SHP77 treated with DMSO at 0.1 percent for 48 hours (cell line): ENCODE measurements at places on chromosomes 5 and 9.

DNA sequence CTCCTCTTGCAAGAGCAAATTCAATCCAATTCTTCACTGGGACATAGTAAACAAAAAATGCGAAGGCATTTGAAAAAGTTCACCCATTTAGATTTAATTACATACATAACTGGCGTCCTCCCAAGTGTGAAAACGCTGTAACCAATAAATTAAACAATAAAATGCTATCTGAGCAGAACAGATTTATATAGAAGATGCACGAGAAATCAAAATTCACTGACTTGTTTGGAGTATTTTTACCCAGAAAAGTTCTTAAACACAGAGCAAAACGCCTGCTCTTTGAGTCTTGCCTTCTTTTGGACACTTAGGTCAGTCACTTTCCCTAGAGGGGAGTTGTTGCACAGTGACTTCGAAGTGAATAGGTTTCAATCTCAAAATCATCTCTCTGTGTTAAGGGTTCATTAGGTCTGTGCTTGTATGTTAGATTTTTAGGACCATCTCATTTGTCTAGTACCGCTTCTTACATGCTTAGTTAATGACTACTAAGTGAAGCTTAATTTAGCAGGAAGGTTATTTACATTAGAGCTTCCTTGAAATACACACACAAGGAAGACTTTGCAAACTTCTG lies 1.9 kb downstream of the ALDH1A1 start:
- DNase-seq, result no peak

- no peak for DNase-seq
These were observed 32.2 kb upstream of the PAM start for GRCh38 chr5:102722931-102723330.

DNA sequence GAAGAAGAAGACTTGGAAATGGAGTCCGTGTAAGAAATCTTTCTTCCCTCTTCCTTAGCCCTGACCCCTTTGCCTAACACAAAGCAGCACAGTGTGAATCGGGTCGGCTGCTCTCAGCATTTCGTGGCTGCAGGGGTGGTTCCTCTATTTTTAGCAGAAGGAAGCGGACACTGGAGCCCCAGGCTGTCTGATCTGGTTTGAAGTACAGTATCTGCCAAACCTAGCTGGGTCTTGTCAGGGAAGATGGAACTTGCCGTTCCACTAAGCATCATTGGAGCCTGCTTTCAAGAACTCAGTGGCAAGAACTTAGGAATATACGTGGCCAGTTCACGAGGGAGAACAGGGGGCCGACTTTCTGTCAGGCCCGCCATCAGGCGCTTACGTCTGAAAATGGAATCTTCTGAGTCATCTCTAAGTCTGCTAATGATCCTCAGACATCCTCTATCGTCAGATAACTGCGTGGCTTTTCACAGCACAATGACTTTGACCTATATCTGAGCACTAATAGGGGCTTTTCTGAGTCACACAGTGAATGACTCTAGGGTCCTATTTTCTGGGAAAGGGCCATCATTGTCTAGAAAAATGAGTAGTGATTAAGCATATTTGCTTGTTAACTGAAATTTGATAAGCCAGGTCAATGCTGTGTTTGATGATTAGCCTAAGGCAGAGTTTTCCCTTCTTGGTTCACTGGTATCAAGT lies 43.3 kb upstream of the NCS1 start:
- DNase-seq, result no peak

DNA sequence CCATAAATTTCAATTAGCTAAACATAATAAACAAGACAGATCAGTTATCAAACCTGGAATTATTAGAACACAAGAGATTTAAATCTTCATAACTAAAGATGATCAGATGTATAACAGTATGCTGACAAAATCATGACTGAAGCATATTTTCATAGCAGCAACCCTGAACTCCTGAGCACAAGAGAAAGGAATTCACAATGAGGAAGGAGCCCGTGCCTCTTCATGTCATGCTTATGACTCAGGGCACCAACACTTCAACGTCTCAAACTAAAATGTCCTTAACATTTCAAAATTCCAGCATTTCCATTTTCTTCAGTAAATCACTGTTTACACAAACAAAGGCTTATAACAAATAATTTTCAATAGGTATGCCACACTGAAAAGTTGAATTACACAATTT lies 6.7 kb downstream of the AP3B1 start:
- no peak for DNase-seq

GRCh38 chr5:166285361-166285760 lies 2006.1 kb upstream of the WWC1 start:
- no peak for DNase-seq

DNA sequence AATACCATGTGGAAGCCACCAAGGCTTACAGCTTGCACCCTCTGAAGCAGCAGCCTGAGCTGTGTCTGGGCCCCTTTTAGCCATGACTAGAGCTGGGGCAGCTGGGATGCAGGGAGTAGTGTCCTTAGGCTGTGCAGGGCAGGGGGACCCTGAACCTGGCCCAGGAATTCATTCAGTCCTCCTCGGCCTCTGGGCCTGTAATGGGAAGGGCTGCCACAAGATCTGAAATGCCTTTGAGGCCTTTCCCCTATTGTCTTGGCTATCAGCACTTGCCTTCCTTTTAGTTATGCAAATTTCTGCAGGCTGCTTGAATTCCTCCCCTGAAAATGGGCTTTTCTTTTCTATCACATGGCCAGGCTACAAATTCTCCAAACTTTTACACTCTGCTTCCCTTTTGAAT lies 9.0 kb downstream of the GPR150 start:
- no peak for DNase-seq

DNA sequence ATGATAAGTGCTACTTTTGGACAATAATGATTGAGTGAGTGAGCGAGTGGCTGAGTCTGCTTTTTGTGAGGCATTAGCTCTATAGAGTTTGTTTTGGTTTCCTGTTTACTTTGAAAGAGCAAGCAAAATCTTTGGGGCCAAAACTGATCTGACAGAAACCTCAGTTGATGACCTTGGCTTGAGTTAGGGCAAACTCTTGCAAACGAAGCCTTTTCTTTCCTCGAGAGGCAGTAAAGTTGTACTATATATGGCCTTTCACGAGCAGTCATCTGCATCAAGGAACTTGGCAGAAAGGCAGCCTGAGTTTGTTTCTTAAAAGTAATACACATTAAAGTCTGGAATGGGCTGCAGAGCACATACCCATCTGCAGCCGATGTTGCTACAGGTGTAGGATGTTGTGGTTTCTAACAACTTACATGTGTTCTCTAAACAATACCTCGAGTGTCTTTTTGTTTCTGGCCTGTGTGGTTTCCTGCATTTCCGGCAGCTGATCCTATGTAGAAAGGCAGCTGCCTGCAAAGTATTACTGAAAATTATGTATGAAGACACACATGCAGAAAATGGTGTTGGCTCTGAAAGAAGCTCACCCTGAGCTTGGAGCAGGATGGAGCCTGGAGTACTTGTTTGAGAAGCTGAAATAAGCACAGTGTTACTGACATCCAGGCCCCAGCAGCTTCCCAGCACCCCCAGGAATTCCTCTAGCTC lies 60.8 kb downstream of the FOXD1 start:
- peak; percentile 50 for DNase-seq

DNA sequence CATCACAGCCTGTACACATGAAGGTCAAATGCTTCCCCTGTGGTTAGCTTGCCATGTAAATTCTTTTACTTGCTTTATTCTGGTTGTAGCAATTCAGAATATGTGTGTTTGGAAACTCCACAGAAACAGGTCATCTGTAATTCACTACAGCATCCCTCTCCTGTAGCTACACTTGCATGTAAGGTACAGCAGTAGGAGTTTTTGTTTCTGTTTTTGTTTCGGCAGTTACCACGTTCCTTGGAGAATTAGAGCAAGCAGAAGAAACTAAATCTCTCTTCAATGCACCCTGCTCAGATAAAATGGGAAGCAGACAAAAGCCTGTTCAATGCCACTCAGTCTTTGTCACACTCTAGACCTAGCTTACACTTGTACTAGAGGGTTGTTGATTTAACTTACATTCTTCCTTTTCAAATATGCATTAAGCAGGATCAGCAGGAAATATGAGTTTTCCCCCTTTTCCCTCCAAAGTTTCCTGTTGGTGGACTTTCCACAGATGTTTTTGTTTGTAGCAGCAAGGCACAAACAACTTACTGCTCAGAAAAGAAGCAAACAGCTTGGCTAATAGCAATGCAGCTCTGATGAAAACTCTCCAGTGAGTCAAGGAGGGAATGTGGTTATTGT lies 80.9 kb downstream of the YIPF5 start:
- no peak for DNase-seq

DNA sequence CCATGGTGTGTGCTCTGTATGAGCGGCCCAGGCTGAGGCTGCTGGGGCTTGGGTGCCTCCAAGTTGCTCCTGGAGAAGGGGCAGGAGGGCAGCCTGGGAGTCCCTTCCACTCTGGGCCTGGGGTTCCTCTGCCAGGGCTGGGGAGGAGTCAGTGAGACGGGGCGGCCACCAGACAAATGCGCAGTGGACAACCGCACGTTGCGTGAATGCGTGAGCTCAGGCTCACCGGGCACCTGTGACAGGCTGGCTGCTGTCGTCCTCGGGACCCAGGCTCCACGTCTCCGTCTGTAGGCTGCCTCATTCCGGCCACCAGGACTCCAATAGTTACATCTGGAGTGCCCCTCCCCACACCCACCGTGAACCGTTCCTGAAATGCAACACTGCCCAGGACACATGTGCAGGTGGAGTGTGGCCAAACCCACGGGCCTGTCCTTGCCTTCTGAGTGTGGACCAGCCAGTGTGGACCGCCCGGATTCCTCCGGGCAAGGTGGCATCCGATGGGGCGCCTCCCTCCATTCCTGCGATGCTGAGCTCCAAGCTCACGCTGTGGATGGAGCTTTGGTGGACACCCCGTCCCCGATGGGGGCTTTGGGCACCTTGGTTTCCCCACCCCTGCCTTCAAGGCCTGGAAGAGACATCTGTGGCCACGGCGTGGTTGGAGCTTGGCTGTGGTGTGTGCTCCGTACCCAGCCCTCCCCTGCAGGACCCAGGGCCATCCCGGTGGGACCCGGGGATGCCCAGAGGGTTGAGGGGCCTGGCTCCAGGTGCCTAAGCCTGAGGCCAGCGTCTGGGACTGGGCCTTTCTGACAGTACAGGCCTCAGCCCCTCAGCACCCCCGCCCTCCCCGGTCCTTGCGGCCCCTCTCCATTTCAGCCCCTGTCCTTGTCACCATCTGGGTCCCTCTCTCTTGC lies 34.0 kb upstream of the RXRA start:
- DNase-seq, result no peak
